Astrocyte (in vitro differentiated cells and primary cell): ENCODE measurements at places on chromosomes 6 and 20.

GRCh38 chr6:75551367-75551952, 50.2 kb upstream of the SENP6 start:
- DNase-seq = no peak

GRCh38 chr20:44247131-44247571, at the start of gene GDAP1L1:
GDAP1L1 (plus strand) TSS chr20:44247308; CDS start chr20:44247335, 27 bp downstream.
- no peak for DNase-seq

DNA sequence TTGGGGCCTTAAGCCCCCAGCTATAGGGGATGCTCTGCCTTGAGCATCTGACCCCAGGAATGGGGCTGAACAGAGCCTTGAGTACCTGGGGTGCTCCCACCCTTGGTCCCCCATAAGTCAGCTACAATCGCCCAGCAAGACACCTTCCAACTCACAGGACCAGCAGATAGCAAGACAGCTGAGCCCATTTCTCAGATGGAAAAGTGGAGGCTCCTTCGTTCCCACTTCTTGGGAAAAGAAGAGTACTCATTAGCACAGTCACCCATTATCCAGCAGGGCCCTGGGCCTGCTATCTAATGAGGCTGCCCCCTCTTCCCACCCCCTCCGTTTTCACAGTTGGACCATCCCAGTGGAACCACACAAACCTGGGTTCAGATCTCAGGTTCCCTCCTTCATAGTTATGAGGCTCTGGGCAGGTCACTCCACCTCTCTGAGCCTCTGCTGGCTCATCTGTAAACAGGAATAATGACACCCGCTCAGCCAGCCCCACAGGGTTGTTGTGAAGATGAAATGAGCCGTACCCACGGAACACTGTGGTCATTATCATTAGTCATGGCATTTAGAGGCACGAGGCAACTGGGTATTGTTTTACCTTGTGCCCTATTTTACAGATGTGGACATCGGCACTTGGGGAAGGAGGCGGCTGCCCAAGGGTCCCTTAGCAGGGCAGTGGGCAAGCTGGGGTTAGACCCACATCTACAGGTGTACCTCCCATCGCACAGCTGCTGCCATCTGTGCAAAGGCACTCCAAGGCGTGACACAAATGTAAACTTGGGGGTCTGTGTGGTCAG, 4.5 kb downstream of the LPIN3 start:
- DNase-seq = no peak

DNA sequence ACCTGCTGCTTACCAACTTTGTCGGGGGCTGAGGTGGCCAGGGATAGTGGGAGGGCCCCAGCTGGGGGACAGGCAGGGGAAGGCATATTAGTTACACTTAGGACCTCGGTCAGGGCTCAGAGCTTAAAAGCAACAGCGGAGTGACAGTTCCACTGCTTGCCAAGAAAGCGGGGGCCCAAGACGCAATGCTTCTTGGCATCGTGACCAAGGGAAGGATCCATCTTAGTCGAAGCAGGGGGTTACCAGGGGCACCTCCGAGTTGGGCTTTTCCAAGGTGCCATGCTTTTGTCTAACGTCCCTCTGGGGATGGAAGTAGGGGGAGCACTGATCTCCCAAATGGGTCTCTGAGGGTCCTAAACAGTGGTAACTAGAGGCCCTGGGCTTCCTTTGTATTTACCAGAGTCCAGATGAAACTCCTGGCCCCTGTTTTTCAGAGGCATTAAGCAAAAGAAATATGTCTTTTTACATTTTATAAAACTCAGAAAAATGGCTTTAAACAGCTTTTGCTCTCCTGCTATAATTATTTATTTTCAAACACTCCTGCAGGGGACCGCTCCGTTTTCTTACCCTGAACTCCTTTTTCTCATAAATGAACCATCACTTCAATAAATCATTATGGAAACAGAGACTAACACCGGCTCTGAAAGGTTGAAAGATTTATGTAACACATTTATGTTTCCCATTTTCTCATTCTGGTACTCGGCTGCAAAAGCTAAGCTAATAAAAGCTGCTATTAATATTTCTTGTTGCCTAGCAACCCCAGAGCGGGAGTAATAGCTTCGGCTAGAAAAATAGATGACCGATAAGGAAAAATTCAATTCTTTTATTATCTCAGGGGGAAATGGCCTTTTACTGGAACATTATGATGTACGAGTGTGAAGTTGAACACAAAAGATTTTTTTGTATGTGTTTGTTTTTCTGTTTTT, 100.4 kb downstream of the TOX2 start:
- no peak for DNase-seq

- no peak for DNase-seq
These were observed 46.9 kb downstream of the RIPOR2 start for GRCh38 chr6:24888715-24889370.

DNA sequence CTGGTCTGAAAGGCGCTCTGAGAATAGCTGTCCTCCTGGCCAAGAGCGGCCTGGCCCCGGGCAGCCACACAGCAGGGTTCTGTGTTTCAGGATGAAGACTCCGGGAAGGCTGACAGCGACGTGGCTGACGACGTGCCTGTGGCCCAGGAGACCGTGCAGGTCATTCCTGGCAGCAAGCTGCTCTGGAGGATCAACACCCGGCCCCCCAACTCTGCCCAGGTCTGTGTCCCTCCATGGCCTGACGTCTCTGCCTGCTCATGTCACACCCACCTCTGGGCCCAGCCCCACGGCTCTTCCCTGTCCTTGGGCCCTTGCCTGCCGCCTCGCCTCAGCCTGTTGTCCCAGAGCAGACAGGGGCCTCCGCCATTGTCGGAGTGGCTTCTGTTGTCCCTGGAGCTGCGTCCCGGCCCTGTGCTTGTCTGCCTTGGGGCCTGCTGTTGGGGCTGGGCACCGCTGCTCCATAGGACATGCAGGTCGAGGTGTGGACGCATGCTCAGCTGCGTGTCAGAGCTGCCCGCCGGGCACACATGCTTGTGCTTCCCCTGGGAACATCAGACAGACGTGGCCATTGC, 16.2 kb upstream of the ADRM1 start:
- no peak for DNase-seq

GRCh38 chr6:160030103-160030502, 61.2 kb downstream of the IGF2R start:
- DNase-seq = peak; percentile 96

- no peak for DNase-seq
These were observed 184.6 kb downstream of the ATXN1 start for GRCh38 chr6:16576451-16577368.

DNA sequence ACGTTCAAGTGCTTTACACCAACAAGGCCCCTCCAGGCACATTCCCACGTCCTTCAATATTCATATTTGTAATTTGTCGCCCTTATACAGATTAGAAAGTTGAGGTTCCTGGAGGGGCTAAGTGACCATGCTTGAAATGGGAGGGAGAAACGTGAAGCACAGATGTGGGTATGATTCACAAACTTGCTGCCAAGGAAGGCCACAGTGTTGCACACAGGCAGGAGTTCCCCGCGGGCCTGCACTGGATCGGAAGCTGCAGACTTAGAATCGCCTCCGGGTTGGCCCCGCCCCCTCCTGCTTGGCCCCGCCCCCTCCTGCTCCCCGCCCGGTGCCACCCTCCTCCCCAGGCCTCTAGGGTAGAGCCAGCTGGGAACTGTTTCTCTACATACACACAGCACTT, 58.2 kb upstream of the QKI start:
- DNase-seq = peak; percentile 84

- DNase-seq = peak; percentile 94
These were observed 12.0 kb downstream of the TPX2 start for GRCh38 chr20:31751126-31751525.

- DNase-seq = peak; percentile 64
These were observed 27.9 kb upstream of the PLCB4 start for GRCh38 chr20:9040863-9041524.

- no peak for DNase-seq
These were observed 131.9 kb upstream of the STMND1 start for GRCh38 chr6:16969699-16970655.

GRCh38 chr20:24964506-24964840, 15.4 kb downstream of the CST7 start:
- no peak for DNase-seq

GRCh38 chr6:156651486-156651885, 125.7 kb upstream of the ARID1B start:
- no peak for DNase-seq

DNA sequence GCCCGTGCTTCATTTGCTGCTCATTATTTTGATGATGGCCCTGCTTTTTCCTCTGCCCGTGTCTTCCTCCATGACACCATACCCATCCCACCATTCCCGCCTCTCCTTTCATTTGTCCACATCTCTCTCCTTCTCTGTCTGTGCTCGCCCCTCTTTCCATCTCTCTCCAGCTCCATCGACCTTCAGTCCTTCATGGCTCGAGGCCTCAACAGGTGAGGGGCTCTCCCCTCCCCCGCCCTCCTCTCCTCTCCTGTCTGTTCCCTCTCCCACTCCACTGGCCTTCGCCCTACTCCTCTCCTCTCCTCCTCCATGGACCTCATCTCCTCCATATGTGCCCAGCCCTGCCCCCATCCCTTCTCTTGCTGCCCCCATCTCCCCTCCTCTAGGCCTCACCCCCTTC, 12.1 kb upstream of the ZBTB9 start:
- DNase-seq = no peak

DNA sequence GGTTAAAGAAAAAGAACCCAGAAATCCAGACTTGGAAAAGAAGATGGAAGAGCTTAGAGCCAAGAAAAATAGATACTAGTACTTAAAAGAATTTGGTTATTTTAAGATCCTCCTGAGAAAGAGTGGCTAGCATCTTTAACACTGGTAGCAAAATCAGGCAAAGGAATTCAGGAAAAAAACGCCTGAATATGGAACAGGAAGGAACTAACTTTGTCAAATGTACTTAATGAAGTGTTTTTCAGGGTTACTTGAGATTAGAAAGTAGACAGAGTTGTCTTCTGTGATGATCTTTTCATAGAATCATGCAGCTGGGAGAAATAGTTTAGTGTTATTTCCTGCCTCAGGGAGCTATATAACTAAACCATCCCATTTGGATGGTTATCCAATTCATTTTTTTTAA, 50.8 kb upstream of the SASH1 start:
- DNase-seq = peak; percentile 38

GRCh38 chr6:139882977-139883728, 508.7 kb upstream of the CITED2 start:
- peak; percentile 52 for DNase-seq

DNA sequence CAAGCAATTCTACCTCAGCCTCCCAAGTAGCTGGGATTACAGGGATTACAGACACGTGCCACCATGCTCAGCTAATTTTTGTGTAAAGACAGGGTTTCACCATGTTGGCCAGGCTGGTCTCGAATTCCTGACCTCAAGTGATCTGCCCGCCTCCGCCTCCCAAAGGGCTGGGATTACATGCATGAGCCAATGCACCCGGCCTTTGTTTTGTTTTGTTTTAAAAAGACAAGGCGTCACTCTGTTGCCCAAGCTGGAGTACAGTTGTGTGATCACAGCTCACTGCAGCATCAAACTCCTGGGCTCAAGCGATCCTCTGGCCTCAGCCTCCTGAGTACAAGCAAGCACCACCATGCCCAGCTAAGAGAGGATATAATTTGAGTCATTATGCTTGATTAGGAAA, 5.4 kb downstream of the SERINC3 start:
- DNase-seq = no peak

DNA sequence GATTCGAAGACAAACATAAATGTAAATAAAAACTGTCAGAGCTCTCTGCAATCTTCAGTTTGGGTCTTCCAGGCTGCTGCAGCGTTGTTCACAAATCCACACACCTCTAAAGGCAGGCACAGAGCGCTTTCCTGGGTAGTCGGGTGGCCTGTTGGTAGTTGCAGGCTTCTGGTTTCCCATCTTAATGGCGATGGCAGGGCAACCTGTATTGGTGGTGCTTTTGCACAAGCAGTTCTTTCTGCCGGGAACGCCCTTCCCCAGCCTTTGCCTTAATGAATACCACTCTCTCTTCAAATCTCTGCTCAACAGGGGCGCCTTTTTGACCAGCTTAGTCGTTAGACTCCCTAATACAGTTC, 723 bp upstream of the IFT52 start:
- DNase-seq = no peak

GRCh38 chr6:142518761-142519160, 217.0 kb downstream of the ADGRG6 start:
- DNase-seq = no peak

DNA sequence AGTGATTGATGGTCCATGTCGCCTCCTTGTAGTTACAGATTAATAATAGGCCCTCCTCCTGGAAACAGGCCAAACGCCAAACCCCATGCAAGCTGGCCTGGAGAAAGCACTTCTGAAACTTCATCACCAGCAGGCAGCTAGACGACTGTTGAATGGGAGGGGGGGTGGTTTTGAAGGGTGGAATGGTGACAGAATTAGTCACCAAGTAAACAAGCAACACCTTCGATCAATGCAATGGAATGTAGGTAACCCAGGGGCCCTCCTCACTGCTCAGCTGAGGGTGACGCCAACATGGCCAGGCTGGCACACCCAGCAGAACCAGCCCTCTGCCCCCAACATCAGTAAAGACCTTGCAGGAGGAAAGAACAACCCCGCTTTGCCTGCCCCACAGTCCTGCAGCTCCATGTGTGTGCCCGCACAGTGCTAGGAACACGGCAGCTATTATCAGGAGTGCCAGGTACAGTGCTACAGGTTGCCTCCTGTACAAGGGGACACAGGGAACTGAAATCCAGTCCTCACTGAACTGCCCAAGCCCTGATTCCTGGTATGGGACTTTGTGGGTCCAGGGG, 2.7 kb downstream of the BCAS1 start:
- DNase-seq = peak; percentile 65

- DNase-seq = peak; percentile 44
These were observed 47.4 kb downstream of the AIG1 start for GRCh38 chr6:143107911-143108761.

DNA sequence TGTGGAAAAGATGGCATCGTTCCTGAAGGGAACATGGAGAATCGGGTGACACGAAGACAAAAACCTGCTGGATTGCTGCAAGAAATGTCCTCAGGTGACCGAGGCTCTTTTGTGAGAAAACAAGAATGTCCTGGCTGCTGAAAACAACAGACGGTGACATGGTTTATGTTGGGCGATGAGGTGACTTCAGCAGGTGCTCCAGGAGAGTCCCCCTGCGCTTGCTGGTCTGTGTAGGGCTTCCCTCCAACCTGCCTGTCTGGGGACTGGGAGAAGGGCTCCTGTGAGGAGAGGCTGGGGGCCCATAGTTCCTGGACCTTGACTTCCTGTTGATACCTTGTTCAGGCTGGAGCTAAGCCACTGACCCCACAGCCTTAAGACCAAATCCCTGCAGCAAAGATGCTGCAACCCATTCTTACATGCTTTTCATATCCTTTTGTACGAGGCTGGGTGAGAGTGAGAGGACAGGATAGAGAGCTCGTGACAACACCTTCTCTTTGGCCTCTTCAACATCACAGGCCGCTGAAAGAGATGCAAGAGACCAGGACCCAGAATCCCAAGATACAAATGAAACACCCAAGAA, 134.8 kb downstream of the CD83 start:
- no peak for DNase-seq

- no peak for DNase-seq
These were observed 115.2 kb downstream of the CEBPB start for GRCh38 chr20:50305636-50306477.

DNA sequence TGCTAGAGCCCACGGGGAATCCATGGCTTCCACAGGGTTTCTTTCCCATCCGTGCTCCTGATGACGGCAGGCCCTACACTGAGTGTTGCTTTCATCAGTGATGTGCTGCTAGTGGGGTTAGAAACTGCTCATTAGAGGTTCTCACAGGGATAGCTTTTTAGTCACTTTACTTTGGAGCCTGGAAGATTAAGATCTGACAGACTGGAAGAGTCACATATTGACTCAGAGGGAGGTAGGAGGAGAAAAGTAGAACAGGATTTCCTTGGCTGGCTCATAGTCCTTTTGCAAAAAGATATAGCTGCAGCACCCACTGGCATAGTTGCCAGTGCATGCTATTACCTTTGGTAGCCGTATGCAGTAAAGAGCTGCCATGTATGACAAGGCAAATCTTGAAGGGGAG, 890.3 kb downstream of the C6orf118 start:
- DNase-seq = no peak
